ENCODE measurements at places on chromosomes 3 and 15. TPM values are rescaled to one million over a fixed set of nuclear protein-coding genes. Genes with fewer than 3 reads are reported as not detected.

DNA sequence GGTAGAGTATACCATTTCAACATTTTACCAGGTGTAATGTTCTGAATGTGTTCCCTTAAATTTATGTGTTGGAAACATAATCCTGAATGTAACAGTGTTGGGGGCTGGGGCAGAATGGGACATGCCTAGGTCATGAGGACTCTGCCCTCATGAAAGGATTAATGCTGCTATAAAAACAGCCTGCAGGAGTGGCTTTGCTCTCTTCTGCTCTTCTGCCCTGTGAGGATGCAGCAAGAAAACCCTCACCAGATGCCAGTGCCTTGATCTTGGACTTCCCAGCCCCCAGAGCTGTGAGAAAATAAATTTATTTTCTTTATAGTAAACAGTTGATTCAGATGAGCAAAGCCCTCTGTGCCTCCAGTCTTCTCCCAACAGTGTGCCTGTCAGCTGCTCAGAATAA is 326.0 kb upstream of the ONECUT1 start:
- DNase-seq, result no peak

DNA sequence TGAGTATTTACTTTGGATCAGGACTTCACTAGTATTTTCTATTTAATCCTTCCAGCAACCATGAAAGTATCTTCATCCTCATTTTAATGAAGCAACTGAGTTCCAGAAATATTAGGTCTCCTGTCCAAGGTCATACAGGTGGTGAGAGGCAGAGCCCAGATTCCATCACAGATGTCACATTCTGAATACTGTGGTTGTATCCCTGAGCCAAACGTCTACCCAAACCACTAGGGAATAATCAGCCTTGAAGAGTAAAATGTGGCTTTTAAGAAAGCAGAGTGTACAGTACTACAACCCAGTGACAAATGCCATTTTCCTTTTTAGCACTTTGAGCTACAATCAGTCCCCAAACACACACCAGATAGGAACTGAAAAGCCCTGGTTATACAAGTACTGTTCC is 93.3 kb upstream of the TRIM42 start:
- DNase-seq, result no peak

- no peak for DNase-seq
These were observed 243.7 kb downstream of the SLC9A9 start for GRCh38 chr3:143604402-143605185.

- DNase-seq, result no peak
These were observed 694 bp upstream of the EEFSEC start for GRCh38 chr3:128152419-128153155.

GRCh38 chr15:68650901-68651709 is 72.3 kb downstream of the CORO2B start:
- DNase-seq, result no peak

DNA sequence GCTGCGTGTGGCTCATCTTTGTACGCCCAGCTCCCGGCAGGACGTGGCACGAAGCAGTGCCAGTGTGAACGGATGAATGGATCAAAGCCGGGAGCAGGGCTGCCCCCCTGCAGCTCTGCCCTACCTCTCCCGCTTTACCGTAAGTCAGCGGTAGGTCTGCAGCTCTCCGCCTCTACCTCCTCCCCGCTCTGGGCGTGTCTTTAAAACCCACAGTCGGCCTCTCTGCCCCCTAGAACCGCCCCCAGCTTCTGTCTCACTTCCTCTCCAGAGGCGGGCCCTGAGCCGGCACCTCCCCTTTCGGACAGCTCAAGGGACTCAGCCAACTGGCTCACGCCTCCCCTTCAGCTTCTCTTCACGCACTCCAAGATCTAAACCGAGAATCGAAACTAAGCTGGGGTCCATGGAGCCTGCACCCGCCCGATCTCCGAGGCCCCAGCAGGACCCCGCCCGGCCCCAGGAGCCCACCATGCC is at the start of gene PML:
PML (plus strand) TSS at position 304 of the 471 bp plus-strand sequence; CDS start at position 401, 97 bp downstream.
- DNase-seq, result peak; percentile 96

GRCh38 chr3:24128199-24129005 is 183.3 kb downstream of the NR1D2 start:
- DNase-seq, result peak; percentile 25

DNA sequence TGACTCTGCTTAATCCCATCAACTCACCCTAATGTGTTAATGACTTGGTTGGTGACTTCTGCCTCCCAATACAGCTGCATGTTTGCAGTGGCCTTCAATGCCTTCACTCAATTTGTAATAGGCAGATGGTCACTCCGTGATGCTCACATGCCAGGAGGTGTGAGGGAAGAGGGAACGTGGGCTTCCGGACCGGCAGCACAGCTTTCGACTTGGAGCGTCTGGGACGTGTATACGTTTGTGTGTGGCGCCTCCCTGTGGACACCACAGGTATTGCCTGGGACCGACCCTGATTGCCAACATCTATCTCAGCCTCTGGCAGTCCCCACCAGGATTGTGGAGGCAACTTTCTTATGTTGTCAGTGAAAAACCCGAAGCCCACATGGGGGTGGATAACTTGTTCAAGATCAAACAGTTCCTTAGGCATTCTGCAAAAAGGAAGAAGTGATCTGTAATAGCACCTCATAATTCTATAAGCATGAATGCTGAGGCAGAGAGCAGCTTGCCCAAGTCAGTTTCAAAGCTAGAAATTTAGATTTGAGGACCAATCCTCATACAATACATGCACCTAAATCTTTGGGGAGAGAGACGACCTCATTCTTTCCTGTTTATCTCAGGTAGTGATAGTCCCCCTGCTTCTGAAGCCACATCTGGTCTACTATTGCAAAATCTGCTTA is 16.9 kb downstream of the MRPL46 start:
- peak; percentile 46 for DNase-seq

DNA sequence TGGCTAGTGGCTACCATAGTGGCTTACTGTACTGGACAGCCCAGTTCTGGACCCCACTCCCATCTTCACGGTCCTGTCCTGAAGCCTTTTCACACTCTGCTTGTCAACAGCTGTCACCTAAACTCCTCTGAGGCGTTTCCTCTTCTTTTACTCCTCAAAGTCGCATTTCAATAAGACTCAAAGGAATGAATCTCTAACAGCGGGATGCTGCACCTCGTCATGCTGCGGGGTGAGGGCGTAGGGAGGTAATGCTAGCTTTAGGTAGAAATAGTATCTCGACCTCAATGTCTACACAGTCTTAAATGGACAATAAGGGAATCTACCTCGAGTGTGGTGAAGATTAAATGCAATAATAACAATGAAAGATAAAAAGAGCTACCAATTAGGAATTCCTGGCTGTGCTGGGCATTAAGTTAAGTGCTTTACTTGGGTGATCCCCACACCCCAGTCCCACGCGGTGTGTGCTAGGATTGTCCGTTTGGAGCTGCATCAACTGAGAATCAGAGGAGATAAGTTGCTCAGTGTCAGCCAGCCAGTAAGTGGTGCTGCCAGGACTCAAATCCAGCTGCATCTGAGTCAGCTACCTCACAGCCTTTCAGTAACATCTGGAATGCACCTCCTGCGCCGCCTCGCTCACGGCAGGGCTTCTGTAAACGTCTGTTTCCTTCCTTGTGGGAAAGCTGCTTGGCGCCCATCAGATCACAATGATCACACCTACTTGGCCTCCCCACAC is 14.0 kb downstream of the PLA2G4D start:
- no peak for DNase-seq

DNA sequence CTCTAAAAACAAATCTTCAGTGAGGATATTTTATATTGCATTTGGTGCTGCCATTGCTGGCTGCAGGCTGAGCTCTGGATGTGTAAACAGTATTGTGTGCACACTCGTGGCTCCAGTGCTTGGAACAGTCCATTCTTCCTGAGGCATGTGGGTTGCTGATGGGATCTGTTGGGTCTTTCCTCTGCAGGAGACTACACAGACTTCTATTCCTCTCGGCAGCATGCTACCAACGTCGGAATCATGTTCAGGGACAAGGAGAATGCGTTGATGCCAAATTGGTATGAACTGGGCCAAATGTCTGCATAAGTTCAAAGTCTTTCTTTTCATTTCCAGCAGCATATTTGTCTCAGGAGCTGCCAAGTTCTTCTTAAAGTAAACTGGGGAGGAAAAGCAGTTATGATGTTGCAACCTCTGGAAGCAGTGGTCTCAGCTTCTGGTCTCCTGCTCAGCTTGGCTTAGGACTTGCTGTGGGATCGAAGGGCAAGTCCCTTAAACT is 9.3 kb downstream of the FAH start:
- no peak for DNase-seq

The GUCA1C gene
- total RNA-seq, result 0.39 TPM

The FEZF2 gene
- not detected for total RNA-seq

The IDH2 gene
- total RNA-seq, result 78.0 TPM

The MME gene
- total RNA-seq, result 51.7 TPM

The CCR8 gene
- total RNA-seq, result not detected

The SPESP1 gene
- not detected for total RNA-seq

The ROPN1 gene
- total RNA-seq, result not detected
